Stimulated activated CD8-positive, alpha-beta memory T cell treated with anti-CD3 and anti-CD28 coated beads, Interleukin-7, amount 100 ng/mL, for 4 hours (primary cell): ENCODE measurements at places on chromosomes 12 and 14.

DNA sequence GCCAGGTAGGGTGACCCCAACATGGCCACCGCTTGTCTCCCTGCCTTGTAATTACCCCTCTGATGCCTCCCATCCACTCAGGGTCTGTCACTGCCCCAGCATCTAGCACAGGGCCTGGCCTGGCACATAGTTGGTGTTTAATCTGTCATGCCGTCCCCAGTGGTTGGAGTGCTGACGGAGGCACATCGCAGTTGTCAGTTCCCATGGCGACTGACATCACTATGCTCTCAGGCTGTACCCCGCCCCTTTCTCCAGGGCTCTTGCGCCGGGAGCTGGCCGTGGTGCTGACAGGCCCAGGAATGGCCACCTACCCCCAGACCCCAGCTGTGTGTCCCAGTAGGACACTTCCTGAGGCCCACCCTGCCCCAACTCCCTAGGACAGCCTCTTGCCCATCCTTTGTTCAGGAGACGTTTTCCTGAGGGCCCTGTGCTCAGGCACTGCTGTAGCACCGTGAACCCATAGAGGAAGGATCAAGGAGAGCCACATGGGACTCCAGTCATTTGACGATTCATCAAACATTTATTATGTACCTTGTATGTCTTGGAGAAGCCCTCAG, 23.0 kb downstream of the FAM222A start:
- no peak for DNase-seq

- DNase-seq: no peak
Measured at GRCh38 chr14:62187265-62187664, 425.0 kb downstream of the SNAPC1 start.

DNA sequence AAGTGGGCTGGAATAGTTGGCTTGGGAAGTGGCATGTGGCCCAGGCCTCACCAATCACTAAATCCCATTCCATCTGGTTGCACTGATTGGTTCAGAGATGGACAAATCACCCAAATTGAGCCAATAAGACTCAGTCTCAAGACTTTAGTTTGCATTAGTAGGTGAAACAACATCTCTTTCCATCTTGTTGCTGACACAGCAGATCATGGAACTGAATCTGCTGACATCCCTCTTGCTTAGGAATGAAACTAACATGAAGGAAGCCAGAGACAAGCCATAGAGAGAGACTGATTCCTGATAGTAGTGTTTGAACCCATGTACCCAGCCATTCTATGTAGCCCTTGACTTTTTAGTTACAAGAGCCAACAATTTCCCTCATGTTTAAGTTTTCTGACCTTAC, 307.0 kb downstream of the GLT1D1 start:
- DNase-seq: no peak

GRCh38 chr14:93046705-93047050, 69.0 kb downstream of the ITPK1 start:
- no peak for DNase-seq

- no peak for DNase-seq
Measured at GRCh38 chr14:72611506-72611905, 282.4 kb downstream of the DPF3 start.

- no peak for DNase-seq
Measured at GRCh38 chr12:42652048-42652447, 62.5 kb upstream of the PRICKLE1 start.

GRCh38 chr12:5716976-5717375, 228.1 kb downstream of the ANO2 start:
- no peak for DNase-seq

DNA sequence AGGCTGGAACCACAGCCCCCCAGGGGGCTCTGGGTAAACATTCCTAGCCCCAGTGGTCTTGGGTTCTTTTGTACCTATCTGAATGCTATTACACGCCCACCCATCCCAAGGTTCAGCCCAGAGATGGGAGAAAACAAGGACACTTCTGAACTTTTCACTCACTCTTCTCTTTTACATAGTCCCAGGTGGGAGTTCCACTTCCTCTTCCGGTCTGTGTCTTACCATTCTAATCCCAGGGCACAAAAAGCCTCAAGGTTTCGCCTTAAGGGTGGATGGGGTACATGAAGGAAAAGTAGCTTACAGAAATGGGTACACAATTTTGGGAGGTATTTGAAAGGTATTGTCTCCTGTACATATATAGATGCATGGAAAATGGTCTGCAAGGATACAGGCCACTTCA, 79.0 kb downstream of the TMEM30B start:
- no peak for DNase-seq

GRCh38 chr14:79542121-79542520, 669.2 kb downstream of the DIO2 start:
- DNase-seq: no peak

- no peak for DNase-seq
Measured at GRCh38 chr12:21814814-21815213, 40.3 kb upstream of the KCNJ8 start.

- DNase-seq: no peak
Measured at GRCh38 chr12:52212701-52213563, 20.1 kb upstream of the KRT7 start.

DNA sequence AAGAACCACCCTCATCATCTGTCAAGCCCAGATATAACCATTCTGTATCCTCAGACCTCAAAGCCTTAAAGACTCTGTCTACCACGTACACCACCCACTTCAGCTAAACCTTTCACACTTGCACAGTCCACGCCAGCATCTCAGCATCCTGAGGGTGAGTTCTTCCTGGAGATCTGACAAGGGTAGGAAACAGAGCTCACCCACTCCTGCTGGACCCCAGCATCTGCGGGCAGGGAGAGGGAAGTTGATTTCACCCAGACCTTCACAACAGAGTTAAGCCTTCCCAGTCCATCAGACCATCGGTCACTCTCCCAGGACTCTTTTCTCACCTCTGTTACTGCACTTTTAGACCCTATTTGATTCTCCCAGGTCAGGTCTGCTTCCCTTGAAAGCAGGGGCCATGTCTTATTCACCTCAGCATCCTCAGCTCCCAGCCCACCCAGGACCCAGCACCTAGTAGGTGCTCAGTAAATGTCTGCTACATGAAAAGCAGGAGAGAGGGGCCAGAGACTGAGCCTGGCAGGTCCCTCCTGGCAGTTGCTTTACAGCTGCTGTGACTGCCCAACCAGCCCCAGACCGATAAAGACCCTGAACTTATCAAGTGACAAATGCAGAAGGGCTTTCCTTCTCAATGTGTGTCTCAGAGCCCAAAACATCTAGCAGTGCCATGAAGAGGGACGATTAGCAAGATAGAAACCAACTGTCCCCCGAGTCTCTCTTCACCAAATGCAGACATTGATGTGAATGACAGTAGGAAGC, 34.1 kb downstream of the ANO2 start:
- no peak for DNase-seq

DNA sequence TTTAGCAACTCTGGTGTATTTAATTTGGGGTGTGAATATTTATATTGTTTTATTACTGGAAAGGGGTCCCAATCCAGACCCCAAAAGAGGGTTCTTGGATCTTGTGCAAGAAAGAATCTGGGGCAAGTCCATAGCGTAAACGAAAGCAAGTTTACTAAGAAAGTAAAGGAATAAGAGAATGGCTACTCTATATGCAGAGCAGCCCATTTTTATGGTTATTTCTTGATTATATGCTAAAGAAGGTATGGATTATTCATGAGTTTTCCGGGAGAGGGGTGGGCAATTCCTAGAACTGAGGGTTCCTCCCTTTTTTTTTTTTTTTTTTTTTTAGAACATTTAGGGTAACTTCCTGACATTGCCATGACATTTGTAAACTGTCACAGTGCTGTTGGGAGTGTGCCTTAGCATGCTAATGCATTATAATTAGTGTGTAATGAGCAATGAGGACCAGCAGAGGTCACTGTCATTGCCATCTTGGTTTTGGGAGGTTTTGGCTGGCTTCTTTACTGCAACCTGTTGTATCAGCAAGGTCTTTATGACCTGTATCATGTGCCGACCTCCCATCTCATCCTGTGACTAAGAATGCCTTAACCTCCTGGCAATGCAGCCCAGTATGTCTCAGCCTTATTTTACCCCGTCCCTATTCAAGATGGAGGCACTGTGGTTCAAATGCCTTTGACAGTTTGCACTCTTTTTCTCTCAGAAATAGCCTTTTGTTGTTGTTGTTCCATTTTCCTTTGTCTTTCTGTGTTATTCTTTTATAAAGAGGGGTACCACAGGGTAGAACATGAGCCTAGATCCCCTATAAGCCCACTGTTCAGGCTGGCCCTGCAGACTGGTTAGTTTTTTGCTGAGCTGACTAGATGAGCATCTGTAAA, 75.5 kb upstream of the DCD start:
- DNase-seq: no peak

GRCh38 chr12:62772416-62772955, 162.5 kb downstream of the PPM1H start:
- no peak for DNase-seq

- DNase-seq: no peak
Measured at GRCh38 chr12:106527356-106527755, 55.4 kb upstream of the RFX4 start.

- DNase-seq: no peak
Measured at GRCh38 chr14:86892152-86892956, 1100.6 kb downstream of the GALC start.

GRCh38 chr12:47222520-47223030, 142.8 kb upstream of the AMIGO2 start:
- DNase-seq: no peak

DNA sequence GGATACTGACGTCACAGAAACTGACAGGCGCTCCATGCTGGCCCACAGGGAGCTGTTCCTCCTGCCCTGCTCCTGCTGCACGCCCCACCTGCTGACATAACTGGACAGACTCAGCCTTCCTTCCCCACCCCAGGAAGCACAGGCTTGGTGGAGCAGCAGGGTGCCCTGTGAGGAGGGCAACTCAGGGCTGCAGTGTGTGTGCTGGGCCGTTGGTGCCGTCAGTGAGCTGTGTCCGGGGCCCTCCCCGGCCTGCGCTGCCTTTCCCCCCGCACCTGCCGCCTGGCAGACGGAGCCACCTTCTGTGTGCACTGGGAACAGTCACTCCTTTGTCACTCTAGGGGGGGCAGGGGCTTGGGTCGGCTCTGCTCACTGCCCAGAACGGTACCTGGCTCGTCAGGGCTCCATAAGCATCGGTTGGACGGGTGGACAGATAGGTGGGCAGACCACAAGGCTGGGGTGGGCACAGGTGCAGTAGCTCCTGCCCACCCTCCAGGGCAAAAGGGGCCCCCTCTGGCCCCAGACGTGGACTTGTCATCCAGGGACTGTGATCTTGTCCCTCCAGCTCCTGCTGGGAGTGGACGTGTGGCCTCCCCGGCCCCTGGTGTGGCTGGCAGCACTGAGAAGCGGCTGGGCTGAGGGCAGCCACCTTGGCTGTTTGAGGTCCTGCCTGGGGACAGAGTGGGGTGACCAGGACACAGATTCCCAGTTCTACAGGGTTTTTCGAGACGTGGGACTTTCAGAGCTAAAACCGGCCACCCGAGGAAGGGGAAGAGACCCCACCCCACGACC, 32.8 kb downstream of the FBRSL1 start:
- DNase-seq: no peak

DNA sequence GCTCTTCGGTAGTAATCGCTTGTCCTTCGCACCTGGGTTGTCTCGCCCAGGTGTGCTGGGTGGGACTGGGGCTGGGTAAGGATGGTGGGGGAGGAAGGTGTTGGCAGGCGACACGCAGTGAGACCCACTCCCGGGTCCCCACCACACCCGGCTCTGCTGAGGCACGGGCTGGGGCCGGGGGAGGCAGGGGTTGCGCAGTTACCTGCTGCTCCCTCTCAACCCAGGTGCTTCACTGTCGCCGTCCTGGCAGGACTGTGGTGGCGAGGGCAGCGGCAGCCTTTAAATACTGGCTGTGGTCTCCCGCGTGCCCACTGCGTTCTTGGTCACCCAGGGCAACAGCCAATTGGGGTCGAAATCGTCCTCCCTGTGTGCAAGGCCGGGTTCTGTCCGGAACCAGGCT, at the start of gene CCER1:
CCER1 (minus strand) TSS at position 256 of the 400 bp plus-strand sequence. CDS start 434 bp downstream, outside the sequence.
- no peak for DNase-seq

GRCh38 chr12:22234561-22234960, 99.9 kb downstream of the ST8SIA1 start:
- no peak for DNase-seq
